ENCODE measurements at places on chromosomes 7 and 10.

DNA sequence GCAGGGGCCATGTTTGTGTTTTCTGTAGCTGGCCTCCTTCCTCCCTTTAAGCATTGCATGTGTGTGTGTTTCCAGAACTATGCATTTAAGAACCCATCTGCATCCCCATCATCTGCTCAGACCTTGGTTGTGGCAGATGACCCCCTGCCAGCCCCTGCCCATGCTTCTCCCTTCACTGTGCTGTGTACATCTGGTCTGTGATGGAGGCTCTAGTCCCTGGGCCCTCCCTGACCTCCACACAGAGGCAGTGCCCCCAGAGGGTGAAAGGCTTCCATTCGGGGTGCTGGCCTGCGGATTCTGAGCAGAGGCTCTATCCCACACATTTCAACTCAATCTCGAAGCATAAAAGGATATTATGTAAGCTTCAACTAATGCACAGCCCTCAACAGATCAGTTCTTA is 89.4 kb downstream of the TACC2 start:
- no peak for DNase-seq

DNA sequence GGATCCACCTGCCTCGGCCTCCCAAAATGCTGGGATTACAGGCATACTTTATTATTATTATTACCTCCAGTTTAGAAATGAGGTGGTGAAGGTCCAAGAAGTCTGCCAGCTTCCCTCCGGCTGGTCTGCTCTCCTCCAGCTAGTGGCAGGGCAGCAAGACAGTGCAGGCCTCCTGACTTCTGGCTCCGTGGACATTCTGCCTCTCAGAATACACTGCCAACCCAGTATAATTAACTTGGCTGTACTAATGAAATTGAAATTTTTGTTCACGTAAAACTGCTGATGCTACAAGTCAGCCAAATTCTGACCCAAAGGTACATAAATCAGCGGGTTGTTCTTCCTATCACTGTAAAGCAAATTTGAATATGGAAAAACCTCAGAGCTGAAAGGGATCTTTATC is 7.6 kb upstream of the PDE1C start:
- DNase-seq, result no peak

GRCh38 chr10:84138478-84139125 is 707 bp upstream of the GHITM start:
- DNase-seq, result peak; percentile 54

- DNase-seq, result peak; percentile 44
These were observed 106.6 kb downstream of the PRKCQ start for GRCh38 chr10:6473430-6473829.

- no peak for DNase-seq
These were observed 113.3 kb upstream of the AFAP1L2 start for GRCh38 chr10:114517368-114518250.

- no peak for DNase-seq
These were observed 129.8 kb upstream of the FERD3L start for GRCh38 chr7:19275000-19275399.

- no peak for DNase-seq
These were observed 83.9 kb downstream of the PIP4K2A start for GRCh38 chr10:22630234-22631174.

GRCh38 chr7:51020944-51021343 is 238.2 kb upstream of the GRB10 start:
- DNase-seq, result no peak

GRCh38 chr10:80585812-80586211 is 48.1 kb downstream of the SH2D4B start:
- no peak for DNase-seq

DNA sequence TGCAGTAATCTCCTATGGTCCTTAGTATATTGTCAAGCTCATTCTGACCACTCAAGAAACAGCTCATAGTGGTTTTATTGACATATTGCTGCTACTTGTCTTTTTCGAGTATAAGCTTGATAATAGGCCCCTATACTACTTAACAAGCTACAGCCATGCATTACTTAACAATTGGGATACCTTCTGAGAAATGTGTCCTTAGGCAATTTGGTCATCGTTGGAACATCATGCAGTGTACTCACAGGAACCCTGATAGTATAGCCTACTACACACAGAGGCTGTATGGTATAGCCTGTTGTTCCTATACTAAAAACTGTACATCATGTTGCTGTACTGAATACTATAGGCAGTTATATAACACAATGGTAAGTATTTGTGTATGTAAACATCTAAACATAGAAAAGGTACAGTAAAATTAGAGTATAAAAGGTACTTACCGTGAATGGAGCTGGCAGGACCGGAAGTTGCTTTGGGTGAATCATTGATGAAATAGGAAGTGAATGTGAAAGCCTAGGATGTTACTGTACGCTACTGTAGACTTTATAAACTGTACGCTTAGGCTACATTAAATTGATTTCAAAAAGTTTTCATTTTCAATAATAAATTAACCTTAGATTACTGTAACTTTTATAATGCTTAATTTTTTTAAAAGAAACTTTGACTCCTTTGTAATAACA is 160.9 kb downstream of the LRRC4 start:
- DNase-seq, result no peak

- no peak for DNase-seq
These were observed 161.3 kb downstream of the KLF6 start for GRCh38 chr10:3623746-3624145.

DNA sequence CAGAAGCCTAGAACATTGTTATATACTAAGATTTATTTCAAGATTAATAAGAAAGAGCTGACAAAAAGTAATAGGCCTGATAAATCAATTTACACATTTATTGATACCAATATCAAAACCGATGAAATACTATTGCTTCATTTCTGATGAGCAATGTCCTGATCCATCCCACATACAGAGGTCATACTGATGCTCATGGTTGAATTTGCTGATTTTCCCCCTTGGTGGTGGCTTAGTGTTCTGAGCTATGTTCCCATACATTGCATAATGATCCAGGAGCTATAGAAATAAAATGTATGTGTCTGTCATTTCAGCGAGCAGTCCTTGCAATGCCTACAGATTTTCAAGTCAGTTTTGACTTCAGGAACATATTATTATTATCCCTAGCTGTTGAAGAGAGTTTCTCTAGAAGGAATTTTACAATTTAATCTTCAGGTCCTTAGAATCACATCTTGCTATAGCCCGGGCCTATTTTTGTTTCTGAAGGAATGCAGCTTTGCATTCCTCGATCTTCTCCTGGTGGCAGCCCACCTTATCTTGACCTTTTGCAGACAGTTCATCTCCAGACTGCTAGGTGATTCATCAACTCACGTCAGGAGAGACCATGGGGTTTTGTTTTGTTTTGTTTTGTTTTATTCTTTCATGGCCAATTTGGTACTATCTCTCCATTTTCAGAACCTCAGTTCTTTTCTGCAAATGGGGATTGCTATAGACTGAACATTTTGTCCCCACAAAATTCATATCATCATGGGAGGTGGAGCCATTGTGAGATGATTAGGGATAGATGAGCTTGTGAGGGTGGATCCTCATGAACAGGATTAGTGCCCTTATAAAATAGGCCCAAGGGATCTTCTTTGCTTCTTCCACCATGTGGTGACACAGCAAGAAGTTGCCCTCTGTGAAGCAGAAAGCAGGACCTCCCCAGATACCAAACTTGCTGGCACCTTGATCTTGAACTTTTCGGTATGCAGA is 465.6 kb upstream of the IGFBP3 start:
- DNase-seq, result no peak

GRCh38 chr10:96695366-96695765 is 24.9 kb downstream of the PIK3AP1 start:
- no peak for DNase-seq

DNA sequence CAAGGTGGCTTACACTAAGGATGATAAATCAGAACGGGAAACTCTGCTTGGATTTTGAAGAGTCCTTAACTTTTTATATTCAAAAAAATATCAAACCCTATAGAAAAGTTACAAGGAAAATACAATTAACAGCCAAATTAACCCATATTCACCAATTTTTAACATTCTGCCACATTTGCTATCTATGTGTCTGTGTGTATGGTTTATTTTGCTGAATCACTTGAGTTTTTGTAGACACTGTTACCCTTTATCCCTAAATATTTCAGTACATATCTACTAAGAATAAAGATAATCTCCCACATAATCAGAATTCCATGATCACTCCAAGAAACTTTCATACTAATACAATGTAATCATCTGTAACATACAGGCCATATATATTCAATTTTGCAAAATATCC is 1.2 kb upstream of the SRPK2 start:
- no peak for DNase-seq

DNA sequence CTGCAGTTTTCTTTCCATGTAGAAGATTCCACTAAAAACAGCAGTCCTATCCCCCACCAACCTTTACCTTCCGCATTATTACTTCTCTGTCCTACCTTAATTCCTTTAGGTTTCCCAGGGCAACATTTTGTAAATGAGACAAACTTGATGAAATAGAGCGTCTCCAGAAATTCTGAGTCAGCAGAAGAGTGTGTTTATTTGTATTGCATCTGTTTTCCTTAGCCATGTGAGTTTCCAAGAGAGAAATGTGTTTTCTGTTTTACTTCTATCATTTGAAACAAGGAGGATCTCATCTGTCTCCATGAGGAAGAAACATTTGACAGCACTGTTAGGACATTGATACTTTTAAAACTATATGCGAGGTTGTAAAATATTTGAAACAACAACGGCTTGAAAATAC is 244.2 kb upstream of the PLXDC2 start:
- DNase-seq, result no peak

All from activated T-cell treated with anti-CD3 and anti-CD28 coated beads for 24 hours (primary cell).